ENCODE measurements at places on chromosomes 2 and 18. TPM values are rescaled to one million over a fixed set of nuclear protein-coding genes. Genes with fewer than 3 reads are reported as not detected.
A peak's percentile ranks its signal among the peaks of the same experiment; 100 is the strongest.

PLB1 gene
- 4.5 TPM for total RNA-seq

COPS9 gene
- total RNA-seq: 82.4 TPM

GRCh38 chr2:81304154-81304830 lies 999.7 kb upstream of the LRRTM1 start:
- no peak overlapping the region for H3K4me3 ChIP-seq
- no peaks in the 10 kb centered on the region for H3K4me1 ChIP-seq
- no peaks in the 10 kb centered on the region for H3K36me3 ChIP-seq
- DNase-seq: no peak
- H3K27me3 ChIP-seq: no peaks in the 10 kb centered on the region

DNA sequence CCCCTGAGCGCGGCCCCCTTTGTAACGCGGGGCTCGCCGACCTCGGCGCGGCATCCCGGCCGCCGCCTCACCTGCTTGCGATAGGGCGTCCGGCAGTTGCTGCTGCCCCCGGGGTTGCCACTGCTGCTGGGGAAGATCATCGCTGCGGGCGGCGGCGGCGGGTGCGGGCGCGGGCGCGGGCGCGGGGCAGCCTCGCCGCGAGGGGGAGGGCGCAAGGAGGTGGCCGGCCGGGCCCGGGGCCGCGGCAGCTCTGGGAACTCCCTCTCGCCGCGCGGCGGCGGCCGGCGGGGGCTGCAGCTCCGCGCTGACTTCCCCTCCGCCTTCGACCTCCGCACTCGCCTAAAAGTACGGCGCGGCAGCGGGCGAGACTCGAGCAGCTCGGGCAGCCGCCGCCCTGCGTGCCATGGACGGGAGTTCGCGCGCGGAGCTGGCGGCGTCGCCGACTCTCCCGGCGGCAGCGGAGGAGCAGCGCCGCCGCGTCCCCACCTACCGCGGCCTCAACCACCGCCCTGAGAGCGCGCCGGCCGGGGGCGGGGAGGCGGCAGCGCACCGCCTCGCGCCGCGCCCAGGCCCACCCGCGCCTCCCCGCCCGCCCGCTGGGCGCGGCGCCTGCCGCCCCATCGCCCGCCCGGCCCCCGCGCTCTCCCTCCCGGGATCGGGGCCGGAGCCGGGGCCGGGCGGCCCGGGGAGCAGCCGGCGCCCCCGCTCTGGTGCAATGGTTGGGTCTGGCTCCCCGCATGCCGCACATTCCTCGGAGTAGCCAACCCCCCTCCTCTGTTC lies 86.0 kb downstream of the RBMS1 start:
- H3K36me3 ChIP-seq: no peaks in the 10 kb centered on the region
- H3K27me3 ChIP-seq: no peaks in the 10 kb centered on the region
- peak; percentile 66 for DNase-seq
- H3K4me3 ChIP-seq: peak overlapping the region; percentile 54

GRCh38 chr2:47751856-47752414 lies 31.0 kb upstream of the MSH6 start:
- no peaks in the 10 kb centered on the region for H3K4me1 ChIP-seq
- no peak overlapping the region for H3K27ac ChIP-seq
- H3K27me3 ChIP-seq: no peaks in the 10 kb centered on the region
- DNase-seq: no peak
- H3K36me3 ChIP-seq: no peaks in the 10 kb centered on the region
- H3K4me3 ChIP-seq: no peak overlapping the region

GRCh38 chr2:44707945-44708660 lies 233.4 kb upstream of the SIX3 start:
- no peaks in the 10 kb centered on the region for H3K27me3 ChIP-seq
- no peak for DNase-seq
- no peak overlapping the region for H3K27ac ChIP-seq
- no peaks in the 10 kb centered on the region for H3K36me3 ChIP-seq

DNA sequence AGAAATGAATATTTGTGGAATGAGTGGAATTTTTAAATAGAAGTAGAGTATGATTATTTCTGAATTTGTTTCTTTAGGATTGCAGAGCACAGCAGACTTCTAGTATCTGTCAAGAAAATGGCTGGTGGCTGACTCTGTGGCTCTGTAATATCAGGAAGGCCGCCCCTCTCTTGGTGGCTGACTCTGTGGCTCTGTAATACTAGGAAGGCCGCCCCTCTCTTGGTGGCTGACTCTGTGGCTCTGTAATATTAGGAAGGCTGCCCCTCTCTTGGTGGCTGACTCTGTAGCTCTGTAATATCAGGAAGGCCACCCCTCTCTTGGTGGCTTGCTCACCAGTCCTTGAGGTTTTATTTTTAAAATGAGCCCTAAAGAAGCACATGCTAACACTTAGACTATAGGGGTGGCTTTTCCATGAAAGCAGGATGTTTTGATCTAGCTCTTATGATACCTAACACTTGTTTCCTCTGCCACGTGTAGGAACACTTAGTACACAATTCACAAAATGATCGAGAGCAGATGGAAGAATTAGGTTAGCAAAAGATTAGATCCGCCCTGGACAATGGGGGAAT lies 85.1 kb upstream of the TTC39C start:
- no peak overlapping the region for H3K4me3 ChIP-seq
- no peaks in the 10 kb centered on the region for H3K27me3 ChIP-seq
- no peak overlapping the region for H3K27ac ChIP-seq
- H3K36me3 ChIP-seq: no peaks in the 10 kb centered on the region

DNA sequence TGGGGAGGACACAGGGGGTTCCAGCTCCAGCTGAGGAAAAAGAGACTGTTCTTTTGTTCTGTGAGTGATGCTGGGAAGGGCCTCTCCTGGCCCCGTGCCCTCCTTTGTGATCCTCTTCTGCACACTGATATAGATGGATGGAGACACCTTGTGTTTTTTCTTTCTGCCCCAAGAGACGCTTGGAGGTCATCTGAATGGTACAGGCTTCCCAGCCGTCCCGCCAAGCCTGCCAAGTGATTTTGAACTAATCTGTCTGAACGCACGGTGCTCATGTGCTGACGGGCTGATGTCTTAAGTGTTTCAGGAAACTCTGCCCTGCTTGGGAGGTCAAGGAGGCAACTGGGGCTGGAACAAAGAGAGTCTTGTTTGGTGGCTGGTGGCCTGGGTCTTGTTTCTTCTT lies 57.5 kb downstream of the KIF5C start:
- no peaks in the 10 kb centered on the region for H3K4me1 ChIP-seq
- H3K27ac ChIP-seq: no peak overlapping the region
- H3K4me3 ChIP-seq: no peak overlapping the region
- H3K27me3 ChIP-seq: no peaks in the 10 kb centered on the region
- DNase-seq: no peak

GRCh38 chr2:31193806-31194205 lies 23.5 kb downstream of the CAPN14 start:
- H3K4me1 ChIP-seq: no peaks in the 10 kb centered on the region
- no peak overlapping the region for H3K4me3 ChIP-seq
- H3K36me3 ChIP-seq: no peaks in the 10 kb centered on the region

DNA sequence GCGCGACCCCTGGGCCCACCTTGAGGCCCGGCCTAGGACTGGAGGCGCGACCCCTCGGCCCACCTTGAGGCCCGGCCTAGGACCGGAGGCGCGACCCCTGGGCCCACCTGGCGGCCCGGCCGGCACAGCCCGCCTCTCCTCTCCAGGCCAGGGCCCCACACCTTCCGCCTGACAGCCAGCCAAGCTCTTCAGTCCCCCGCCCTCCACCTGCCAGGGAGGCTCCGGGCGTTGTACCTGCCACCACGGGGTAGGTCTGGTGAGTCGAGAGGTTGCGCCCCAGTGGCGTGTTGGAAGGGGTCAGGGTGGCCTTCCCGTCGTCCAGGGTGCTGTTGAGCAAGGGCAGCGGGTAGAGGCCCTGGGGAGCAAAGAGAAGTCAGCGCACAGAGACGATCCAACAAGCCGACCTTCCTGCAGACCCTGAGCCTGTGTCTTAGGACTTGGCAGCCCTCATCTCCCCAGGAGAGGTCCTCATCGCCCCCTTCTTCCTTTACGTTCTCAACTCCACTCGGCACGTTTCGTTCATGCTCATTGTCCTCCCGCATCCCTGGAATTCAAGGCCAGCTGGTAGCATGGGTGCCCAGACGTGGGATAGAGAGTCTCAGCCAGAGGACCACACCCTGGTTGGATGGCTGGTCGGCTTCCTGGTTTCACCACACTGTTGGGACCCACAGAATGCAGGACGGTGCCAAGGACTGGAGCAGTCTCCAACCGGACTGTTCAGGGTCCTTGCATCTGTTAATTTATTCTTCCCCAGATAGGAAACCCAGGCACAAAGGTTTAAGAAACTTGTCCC lies 42.2 kb downstream of the PAX8 start:
- H3K4me3 ChIP-seq: peak overlapping the region; percentile 25
- H3K36me3 ChIP-seq: no peaks in the 10 kb centered on the region
- H3K27me3 ChIP-seq: no peaks in the 10 kb centered on the region
- H3K27ac ChIP-seq: no peak overlapping the region
- peaks cover 11% of the 10 kb centered on the region for H3K4me1 ChIP-seq
- DNase-seq: no peak

DNA sequence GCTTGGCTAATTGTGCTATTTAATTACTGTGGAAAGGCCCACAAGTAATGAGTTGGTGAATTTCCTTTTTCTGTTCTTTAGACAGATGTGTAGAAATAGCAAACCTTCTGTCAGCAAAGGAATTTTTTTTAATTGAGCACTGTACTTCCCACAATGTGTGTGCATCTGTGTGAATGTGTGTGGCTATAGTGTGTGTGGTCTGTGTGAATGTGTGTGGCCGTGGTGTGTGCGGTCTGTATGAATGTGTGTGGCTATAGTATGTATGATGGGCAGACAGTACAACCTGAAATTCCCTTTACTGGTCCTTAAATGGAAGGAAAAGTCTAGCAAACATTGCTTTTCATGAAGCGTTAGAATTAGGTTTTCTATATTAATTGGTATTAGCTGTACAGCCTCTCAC lies 203.5 kb upstream of the TPO start:
- H3K27ac ChIP-seq: no peak overlapping the region
- H3K4me1 ChIP-seq: no peaks in the 10 kb centered on the region
- no peak overlapping the region for H3K4me3 ChIP-seq
- no peaks in the 10 kb centered on the region for H3K36me3 ChIP-seq
- DNase-seq: no peak

- no peak overlapping the region for H3K4me3 ChIP-seq
- no peaks in the 10 kb centered on the region for H3K27me3 ChIP-seq
- H3K4me1 ChIP-seq: no peaks in the 10 kb centered on the region
- no peaks in the 10 kb centered on the region for H3K36me3 ChIP-seq
- no peak overlapping the region for H3K27ac ChIP-seq
Measured at GRCh38 chr18:60568220-60568619, 195.6 kb upstream of the MC4R start.

DNA sequence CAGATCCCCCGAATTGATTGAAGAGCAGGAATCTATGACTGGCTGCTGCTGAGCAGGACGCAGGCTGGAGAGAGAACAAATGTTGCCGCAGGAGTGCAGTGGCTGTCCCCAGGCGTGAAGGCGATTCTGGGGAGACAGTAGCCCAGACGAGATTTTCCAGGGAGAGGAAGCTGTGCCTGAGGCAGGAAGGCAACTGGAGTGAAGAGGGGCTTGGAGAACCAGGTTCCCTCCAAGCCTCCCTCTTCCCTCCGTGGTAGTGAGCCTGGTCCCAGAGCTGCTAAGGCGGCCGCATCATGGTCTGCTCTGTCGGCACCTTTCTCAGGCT lies 1.3 kb upstream of the NPPC start:
- no peak overlapping the region for H3K4me3 ChIP-seq
- no peaks in the 10 kb centered on the region for H3K27me3 ChIP-seq
- H3K27ac ChIP-seq: no peak overlapping the region

Data from liver (tissue), 10 donors.